SK-N-SH (cell line): ENCODE measurements at places on chromosomes 11 and 22.
A peak's percentile ranks its signal among the peaks of the same experiment; 100 is the strongest.

DNA sequence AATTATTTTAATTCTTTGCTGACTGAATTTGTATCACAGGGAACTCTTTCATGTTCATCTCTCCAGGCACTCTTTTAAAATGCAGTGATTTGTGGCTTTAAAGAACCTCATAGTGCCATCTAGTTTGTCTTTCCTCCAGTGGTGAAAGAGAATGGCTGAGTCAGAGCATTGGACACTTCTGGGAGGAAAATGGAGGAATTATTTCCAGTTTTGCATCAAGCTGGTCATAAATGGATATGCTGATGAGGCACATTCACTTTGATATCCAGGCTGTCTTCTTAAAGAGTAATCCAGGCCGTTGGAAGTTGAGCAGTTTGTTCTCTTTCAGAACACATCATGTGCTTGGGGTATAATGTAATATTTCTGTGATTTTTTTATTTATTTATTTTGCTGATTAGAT lies 273.7 kb downstream of the DDX10 start:
- H3K27ac ChIP-seq, result no peak overlapping the region
- peaks cover 2% of the 10 kb centered on the region for H3K4me1 ChIP-seq
- no peaks in the 10 kb centered on the region for H3K27me3 ChIP-seq
- DNase-seq, result no peak
- peaks cover 34% of the 10 kb centered on the region for H3K36me3 ChIP-seq

GRCh38 chr11:64711956-64712362 lies 11.0 kb downstream of the NRXN2 start:
- no peak for DNase-seq
- H3K27ac ChIP-seq, result peak overlapping the region; percentile 0; the same call in 1 of the 2 replicates
- H3K4me3 ChIP-seq, result no peak overlapping the region
- no peaks in the 10 kb centered on the region; the same call in 1 of the 2 replicates for H3K4me1 ChIP-seq
- no peaks in the 10 kb centered on the region for H3K27me3 ChIP-seq
- H3K36me3 ChIP-seq, result no peaks in the 10 kb centered on the region

DNA sequence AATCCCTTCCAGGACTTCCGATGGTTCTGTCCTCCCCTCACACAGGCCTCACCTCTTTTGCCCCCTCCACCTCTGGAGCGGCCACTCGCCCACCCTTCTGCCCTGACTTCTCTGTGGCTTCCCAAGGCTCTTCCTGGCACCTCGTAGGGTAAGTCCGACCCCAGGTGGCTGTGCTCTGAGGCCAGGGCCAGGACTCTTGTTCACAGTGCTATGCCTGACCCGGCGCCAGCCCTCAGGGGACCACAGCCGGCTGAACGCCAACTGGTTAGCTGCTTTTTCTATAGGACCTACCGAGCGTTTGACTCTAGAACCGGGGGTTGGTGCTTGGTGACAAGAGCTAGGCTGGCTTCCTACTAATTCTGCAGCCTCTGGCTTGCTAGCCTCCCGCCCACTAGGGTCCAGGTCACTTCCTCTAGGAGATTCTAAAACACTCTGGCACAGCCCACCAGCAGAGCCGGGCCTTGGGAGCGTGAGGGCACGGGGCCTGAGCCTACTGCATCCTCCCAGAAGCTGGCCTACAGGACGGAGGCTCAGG lies 28.4 kb upstream of the KCNQ1OT1 start:
- peaks cover 47% of the 10 kb centered on the region; the same call in 1 of the 2 replicates for H3K4me1 ChIP-seq
- H3K27ac ChIP-seq, result peak overlapping the region; percentile 78
- no peak overlapping the region for H3K4me3 ChIP-seq
- no peaks in the 10 kb centered on the region for H3K36me3 ChIP-seq

DNA sequence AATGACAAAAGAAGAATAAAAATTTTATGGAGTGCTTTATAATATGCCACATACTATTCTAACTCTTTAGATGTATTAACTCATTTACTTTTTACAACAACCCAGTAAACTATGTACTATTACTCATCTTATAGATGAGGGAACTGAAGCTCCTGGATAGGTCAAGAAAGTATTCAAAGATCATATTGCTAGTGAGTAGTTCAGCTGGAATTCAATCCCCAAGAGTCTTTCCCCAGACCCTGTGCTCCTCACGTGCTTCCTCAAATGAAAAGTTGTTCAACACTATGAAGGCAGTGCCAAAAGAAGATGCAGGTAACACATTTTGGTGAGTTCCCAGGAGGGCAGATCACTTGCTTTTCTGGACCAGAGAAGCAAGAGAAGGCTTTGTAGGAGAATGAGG lies 46.8 kb downstream of the BTG4 start:
- peaks cover 4% of the 10 kb centered on the region; the same call in 1 of the 2 replicates for H3K4me1 ChIP-seq
- no peaks in the 10 kb centered on the region for H3K36me3 ChIP-seq
- no peaks in the 10 kb centered on the region for H3K27me3 ChIP-seq
- DNase-seq, result no peak
- H3K4me3 ChIP-seq, result no peak overlapping the region

DNA sequence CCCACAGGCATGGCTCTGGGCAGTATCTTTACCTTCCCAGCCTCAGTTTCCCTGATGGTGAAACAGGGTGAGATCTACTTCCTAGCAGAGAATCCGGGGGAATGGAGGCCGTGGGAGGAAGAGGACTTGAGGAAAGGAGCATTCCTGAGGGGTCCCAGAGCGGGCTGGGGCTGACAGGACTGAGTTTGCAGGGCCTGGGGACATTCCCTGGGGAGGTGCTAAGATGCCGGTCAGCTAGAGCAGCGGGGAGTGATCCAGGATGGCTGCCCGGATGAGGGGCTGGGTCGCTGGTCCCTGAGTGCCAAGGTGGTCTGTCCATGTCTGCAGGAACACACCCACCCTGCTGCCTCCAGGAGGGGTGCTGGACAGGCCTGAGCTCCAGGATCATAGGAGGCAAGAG lies 8.3 kb upstream of the RTN4R start:
- H3K4me1 ChIP-seq, result no peaks in the 10 kb centered on the region
- no peak for DNase-seq
- no peaks in the 10 kb centered on the region for H3K36me3 ChIP-seq
- no peaks in the 10 kb centered on the region for H3K27me3 ChIP-seq

DNA sequence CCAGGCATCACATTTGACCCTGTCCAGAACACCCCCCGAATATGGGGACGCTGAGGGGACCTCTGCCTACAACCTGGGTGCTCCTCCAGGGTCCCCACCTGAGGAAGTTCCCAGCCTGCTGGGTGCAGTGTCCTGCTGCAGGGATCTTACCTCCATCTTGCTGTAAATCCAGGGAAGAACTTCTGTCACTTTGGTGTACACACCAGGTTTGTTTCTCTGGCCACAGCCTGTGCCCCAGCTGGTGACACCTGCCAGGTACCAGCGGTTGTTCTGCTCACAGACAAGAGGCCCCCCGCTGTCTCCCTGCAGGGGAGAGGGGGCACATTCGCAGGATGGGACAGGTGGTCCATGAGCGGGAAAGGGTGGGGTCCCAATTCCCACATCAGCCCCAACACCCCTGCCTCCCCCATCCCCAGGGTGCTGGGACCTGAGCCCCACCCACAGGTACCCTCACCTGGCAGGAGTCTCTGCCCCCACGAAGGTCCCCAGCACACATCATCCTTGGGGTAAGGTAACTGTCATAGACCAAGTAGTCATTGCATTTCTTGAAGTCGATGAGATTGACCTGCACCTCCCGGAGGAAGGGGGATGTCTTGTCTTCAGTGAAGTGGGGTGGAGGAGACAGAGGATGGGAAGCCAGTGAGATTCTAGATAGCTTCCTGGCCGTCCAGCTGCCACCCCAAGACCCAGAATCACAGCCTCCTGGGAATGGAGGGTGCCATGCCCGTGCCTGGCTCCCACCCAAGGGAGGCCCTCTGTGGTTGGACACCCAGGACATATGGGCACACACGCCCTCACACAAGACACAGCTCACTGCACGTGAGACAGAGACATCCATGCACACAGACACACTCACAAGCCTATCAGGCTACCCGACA lies 25.5 kb downstream of the TMPRSS13 start:
- peaks cover 16% of the 10 kb centered on the region; the same call in 1 of the 2 replicates for H3K27me3 ChIP-seq
- H3K27ac ChIP-seq, result no peak overlapping the region
- no peak for DNase-seq
- H3K36me3 ChIP-seq, result no peaks in the 10 kb centered on the region
- no peak overlapping the region for H3K4me3 ChIP-seq

GRCh38 chr11:116888024-116888423 lies 50.6 kb upstream of the APOA1 start:
- DNase-seq, result no peak
- H3K4me3 ChIP-seq, result no peak overlapping the region
- H3K4me1 ChIP-seq, result peaks cover 7% of the 10 kb centered on the region
- no peaks in the 10 kb centered on the region for H3K27me3 ChIP-seq
- H3K36me3 ChIP-seq, result peaks cover 6% of the 10 kb centered on the region
